Activated CD4-positive, alpha-beta T cell treated with anti-CD3 and anti-CD28 coated beads, Interleukin-2, amount 50 U/mL, for 1 hour (primary cell): ENCODE measurements at places on chromosomes 3 and 15.

GRCh38 chr3:98612587-98612986, 19.2 kb upstream of the CPOX start:
- DNase-seq, result no peak

GRCh38 chr15:40956541-40956982, 3.3 kb downstream of the CHAC1 start:
- no peak for DNase-seq

- DNase-seq, result no peak
Measured at GRCh38 chr3:13075318-13075717, 2.1 kb upstream of the IQSEC1 start.

DNA sequence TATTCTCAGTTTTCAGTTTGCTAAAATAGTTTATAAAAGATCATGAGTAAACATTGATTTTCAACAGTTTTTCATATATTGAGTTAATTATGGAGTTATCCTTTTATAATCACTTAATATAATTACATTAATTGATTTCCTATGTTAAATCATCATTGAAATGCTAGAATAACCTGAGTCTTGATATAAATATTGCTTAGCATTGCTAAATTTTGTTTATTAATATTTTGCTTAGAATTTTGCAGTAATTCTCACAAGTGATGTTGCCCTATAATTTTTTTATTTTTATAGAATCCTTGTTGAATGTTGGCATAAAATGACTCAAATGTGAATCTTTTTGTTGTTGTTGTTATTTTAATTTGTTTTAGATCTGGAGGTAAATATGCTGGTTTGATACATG, 654.2 kb downstream of the OTOL1 start:
- no peak for DNase-seq

DNA sequence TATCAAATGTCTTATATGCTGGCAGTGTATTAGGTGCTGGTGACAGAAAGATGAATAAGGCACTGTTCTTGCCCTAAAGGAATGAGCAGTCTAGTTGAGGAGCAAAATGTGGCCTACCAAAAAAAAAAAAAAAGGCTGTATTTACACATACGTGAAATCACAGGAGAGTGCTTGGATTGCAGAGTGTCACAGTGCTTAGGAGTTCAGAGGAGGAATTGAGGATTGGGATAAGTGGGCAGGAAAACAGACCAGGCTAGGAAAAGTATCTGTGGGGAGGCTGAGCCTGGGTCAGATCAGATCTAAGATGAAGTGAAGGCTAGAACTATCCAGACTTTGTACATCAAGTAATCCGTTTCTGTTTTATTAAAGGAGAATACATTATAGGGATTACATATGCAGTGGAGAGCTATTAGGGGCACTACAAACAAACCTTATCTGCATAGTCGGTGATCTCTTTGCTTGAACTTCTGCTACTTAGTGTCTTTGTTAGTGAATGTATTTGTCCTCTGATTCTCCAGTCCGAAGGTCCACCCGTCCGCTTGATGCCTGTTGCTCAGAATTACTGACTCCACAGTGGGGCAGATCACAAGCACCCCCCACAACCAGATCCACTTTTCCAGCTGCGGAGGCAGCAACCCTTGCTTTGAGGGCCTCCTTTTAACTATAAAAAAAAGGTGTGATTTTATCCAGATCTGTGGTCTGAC, 80.0 kb downstream of the FNDC3B start:
- no peak for DNase-seq

DNA sequence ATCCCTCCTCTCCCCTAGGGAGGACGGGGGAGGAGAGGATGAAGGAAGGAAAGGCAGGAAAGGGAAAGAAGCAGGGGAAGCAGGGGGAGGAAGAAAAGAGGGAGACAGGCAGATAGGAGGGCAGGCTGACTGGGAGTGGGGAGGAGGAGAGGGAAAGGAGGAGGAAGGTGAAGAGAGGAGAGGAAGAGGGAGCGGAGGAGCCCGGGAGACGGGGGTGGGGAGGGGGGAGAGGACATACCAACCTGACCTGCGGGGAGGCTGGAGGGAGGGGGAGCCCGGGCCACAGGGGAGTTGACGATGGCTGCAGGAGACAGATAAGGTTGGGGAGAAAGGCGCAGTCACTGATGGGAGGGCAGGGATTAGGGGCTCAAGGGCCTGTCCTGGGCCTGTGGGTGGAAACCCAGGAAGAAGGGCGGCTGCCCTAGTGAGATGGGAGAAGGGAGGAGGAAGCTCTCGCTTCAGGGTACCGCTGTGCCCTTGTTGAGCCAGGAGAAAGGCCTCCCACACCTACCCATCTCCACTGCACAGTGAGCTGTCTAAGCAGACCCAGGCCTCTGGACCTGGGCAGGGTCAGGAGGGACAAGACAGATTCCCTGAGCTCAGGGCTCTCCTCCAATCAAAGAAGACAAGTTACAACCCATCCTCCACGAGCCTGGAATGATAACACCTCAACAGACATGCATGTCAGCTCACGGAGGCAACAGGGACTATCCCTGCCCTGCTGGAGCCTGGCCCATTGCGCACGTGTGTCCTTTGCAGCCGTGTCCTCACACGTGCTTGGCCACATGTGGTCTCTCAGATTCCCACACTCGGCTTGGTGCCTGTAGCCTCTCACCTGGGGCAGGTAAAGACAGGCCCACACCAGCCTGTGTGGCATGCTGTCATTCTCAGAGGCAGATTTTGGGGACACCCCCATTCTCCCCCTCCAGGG, 27.9 kb downstream of the C3orf18 start:
- DNase-seq, result no peak

- DNase-seq, result no peak
Measured at GRCh38 chr3:125213364-125213755, 812 bp upstream of the SLC12A8 start.

DNA sequence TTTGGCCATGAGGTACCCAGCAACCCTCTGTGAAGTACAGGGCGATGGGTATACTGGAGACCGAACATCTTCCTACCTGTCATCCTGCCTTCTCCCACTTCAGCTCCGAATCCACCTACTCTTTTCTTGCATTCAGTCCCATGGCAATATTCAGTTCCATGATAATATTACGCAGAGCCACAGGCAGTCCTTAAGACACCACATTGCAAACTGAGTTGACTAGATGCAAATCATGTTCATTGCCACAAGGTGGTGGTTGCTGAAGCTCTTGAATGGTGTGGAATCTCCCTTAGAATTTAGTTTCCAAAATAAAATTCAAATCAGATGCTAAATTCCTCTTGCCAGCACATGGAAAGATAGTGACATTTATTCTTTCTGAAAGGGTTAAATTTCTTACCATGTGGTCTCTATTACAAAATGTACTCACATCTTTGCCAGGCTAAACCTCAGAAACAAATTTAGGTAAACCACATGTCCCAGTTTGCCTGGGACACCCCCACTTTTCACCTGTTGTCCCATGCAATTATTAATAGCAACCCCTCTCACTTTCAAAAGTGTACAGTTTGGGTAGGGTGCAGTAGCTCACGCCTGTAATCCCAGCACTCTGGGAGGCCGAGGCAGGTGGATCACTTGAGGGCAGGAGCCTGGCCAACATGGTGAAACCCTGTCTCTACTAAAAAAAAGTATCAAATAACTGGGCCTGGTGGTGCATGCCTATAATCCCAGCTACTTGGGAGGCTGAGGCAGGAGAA, 1.7 kb upstream of the NME9 start:
- DNase-seq, result no peak

DNA sequence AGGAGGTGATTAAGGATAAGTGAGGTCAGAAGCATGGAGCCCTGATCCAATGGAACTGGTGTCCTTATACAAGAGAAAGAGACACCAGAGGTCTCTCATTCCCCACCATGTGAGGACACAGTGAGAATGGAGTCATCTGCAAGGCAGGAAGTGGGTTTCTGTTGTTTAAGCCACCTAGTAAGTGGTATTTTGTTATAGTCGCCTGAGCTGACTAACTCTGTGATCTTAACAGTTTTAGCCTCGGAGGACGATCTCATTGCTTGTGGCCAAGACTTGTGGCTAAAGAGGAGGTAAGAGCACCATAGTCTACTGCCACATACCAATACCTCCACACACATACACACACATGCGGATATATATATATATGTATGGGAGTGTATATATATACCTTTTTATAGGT, 73.8 kb downstream of the MCTP2 start:
- DNase-seq, result no peak

GRCh38 chr3:123292321-123293310, 90.9 kb downstream of the SEC22A start:
- no peak for DNase-seq

DNA sequence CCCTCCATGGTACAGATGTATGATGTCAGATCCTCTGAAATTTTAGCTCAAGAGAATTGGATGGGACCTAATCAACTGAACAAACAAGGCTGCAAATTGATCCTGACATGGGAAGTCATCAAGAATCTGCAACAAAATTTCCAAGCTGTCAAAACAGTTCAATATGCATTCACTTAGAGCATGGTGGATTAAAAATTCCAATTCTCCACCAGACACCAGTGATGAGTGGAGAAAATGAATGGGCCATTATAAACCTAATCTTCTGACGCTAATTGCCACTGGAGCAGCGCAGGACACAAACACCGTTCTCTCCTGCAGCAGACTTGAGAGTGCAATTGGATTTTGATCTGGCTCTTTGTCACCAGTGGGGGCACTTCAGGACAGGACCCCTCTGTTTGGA, 94.2 kb downstream of the MINAR1 start:
- no peak for DNase-seq

GRCh38 chr3:128549283-128550112, 56.5 kb upstream of the GATA2 start:
- DNase-seq, result no peak
